NCI-H510A treated with DMSO at 0.1 percent for 48 hours (cell line): ENCODE measurements at places on chromosomes 2 and 18.

GRCh38 chr2:65671670-65672242 lies 239.4 kb upstream of the SPRED2 start:
- DNase-seq = no peak

- DNase-seq = peak; percentile 68
Observed at GRCh38 chr2:79887747-79888374, 375.0 kb downstream of the CTNNA2 start.

GRCh38 chr18:23519734-23520133 lies 16.4 kb downstream of the RMC1 start:
- no peak for DNase-seq

DNA sequence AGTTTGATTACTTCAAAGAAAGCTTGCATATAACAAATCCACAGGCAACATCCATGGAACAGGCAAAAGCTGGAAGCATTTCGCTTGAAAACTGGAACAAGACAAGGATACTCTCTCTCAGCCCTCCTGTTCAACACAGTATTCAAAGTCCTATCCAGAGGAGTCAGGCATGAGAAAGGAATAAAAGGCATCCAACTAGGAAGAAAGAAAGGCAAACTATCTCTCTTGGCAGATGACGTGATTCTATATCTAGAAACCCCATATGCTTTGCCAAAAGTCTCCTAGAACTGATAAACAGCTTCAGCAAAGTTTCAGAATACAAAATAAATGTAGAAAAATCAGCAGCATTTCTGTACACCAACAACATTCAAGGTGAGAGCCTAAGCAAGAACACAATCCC lies 34.1 kb upstream of the MC4R start:
- no peak for DNase-seq

- DNase-seq = no peak
Observed at GRCh38 chr2:33134086-33134771, 187.5 kb downstream of the LTBP1 start.
